ENCODE measurements at places on chromosomes 6 and 20.

GRCh38 chr6:162478192-162478671 lies 249.3 kb downstream of the PRKN start:
- no peak for DNase-seq

DNA sequence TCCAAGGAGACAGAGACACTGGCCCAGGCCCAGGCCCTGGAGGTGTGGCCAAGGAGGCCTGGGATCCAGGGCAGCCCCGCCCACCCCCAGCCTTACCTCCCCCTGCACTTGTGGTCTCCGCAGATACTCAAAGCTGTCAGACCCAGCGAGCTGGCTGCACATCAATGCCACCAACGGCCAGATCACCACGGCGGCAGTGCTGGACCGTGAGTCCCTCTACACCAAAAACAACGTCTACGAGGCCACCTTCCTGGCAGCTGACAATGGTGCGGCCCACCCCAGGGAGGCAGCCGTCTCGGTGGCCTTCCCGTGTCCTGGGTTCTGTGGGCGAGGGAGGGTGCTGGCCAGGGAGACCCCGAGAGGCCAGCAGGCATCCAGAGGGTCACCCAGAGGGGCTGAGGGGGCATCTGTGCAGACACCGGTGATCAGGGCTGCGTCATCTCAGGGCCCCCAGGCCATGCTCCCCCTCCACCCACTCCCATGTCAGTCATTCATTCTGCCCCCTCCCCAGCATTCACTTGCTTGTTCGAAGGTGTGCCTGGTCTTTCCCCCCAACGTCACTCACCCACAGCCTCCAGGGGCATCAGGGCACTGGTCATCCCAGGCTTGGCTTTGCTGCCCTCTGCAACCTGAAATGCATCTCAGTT lies 141.3 kb downstream of the TAF4 start:
- DNase-seq: no peak

DNA sequence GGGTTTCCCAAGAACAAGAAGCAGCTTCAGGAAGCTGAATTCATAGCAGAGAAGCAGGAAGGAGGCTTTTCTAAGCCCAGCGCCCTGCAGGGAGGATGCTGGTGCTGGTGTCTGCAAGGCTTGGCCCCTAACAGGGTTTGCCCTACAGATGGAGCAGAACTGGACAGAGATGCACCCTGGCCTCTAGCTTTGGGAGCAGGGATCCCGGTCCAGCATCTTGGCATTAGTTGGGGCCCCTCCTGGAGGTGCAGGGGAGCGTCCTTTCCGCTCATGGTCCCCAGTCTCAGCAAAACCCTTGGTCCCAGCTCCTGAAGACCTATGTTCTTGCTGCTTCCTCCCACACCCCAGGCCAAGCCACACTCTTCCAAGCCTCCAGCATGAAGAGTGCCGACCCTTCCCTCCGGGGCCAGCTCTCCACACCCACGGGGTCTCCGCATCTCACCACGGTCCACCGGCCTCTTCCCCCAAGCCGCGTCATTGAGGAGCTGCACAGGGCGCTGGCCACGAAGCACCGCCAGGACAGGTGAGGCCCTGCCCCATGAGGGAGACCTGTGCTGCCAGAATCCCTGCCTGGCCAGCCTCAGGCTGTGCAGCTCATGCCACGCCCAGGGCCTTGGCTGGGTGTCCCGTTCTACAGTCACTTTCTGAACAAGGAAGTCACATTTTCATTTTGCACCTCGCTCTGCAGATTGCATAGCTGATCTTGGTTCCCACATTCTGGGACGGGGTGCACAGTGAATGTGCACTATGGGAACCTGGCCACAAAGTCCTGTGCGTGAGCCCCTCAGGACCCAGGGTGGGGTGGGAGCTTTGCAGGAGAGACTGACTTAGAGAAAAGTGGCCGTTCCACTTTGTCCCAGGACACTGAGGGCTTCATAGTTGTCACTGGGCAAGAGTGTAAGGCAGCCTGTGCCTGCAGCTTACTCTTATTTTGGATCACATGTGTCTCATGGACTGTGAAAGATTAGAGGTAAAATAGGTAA lies 160.2 kb downstream of the SYCP2 start:
- no peak for DNase-seq

DNA sequence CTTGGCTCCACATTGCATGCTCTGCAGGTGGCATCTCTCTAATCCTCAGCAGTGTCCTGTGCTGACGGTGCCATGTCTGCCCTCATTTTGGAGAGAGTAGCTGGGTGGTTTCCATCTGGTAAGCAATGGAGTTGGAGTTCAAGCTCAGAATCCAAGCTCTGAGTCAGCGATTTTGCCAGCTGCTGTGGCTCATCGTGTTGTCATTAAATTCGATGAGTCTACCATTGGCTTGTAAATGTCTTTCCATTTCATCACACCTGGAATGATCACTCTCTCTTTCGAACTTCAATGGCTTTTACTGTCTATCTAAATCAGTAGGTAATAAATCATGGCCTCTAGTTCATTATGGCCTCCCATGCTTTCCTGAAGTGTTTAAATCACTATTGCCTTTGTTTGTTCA lies 378.5 kb upstream of the TSHZ2 start:
- no peak for DNase-seq

DNA sequence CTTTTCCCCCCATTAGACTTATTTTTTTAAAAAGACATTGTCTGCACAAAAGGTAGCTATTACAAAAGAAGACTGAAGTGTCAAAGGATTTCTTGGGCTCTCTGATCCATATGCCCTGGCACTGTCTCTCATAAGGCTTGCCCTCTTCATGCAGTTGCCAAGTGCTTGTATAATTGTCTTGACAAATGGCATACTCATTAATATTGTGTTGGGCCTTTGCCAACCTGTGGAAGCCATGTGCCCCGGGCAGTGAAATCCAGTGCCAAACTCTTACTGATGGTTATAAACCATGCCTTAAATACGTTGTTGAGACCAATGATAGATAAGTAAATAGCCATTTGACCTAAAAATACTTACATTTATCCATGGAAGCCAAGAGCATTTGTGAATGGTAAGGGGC lies 98.1 kb downstream of the FARS2 start:
- DNase-seq: no peak

DNA sequence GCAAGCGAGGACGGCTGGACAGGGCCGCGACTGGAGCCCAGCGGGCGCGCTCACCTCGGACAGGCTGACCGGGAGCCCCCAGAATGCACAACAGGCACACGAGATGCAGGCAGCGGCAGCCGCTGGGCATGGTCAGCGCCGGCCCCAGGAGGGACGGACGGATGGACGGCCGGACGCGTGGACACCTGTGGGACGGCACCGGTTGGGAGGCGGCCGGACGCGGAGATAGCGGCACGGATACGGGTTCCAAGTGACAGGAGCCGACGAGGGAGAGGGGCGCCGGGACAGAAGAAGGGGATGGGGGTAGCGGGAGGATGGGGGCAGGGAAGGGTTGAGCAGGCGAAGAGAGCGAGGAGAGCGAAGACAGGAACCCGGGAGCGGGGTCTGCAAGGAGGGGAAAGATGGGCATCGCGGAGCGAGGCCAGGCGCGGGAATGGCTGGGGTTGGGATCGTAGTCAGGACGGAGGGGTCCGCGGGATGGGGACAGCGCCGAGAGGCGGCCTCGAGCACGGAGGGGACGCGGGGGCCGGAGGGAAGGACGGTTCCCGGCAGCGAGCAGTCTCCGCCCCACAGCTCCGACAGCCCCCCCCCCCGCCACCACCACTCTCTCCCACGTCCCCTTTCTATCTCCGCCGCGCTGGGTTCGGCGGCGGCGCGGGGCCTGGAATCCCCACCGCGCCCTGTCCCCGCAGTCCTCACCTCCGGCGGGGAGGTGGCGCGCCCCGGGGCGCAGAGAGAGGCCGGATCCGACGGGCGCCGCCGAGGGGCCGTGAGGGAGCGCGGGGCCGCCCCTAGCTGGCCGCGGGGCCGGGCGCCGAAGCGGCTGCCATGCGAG lies 435 bp downstream of the DLK2 start:
- DNase-seq: peak; percentile 34

DNA sequence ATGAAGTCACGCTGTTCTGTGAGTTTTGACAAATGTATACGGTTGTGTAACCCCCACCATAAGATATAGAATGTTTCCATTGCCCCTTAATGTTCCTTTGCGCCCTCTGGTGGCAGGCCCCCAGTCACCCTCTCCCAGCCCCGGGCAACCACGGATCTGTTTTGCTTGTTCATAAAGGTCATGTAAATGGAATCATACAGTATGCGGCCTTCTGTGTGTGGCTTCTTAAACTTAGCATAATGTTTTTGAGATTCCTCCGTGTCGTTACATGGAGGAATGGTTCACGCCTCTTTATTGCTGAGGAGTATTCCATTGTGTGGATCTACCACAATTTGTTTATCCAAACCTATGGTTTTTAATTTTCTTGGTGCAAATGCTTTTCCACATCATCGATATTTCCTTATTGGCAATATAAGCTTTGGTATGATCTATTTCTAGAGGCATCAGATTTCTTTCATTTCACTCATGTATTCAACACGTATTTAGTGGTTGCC lies 28.4 kb downstream of the LYRM2 start:
- no peak for DNase-seq

GRCh38 chr6:108557494-108558371 lies 3.0 kb upstream of the FOXO3 start:
- DNase-seq: no peak

DNA sequence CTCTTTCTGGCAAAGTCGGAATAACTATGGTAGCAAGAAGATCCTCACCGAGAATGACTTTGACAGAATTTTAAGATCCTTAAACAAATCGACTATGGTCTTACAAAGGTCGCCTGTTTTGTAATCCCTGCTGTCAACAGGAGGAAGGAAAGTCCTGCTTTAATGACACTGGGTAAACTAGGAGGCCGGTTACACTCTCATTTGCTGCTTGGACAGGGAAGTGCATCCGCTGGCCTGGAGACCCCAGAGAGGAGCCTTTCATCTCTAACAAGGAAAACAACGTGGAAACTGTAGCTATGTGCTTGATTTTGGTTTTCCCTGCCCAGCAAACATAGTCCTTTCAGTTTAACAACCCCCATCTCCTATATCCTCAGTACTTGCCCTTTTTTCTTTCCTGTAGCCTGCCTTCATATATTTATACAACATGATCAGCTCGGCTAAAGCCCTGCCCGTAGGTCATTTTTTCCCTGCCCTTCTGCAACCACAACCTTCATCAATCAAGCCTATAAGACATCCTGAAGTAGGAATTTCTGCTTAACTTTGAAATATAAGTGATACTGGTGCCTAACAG lies 97.2 kb upstream of the RIN2 start:
- no peak for DNase-seq

- DNase-seq: no peak
Measured at GRCh38 chr6:125544819-125545218, 204.6 kb upstream of the HEY2 start.

DNA sequence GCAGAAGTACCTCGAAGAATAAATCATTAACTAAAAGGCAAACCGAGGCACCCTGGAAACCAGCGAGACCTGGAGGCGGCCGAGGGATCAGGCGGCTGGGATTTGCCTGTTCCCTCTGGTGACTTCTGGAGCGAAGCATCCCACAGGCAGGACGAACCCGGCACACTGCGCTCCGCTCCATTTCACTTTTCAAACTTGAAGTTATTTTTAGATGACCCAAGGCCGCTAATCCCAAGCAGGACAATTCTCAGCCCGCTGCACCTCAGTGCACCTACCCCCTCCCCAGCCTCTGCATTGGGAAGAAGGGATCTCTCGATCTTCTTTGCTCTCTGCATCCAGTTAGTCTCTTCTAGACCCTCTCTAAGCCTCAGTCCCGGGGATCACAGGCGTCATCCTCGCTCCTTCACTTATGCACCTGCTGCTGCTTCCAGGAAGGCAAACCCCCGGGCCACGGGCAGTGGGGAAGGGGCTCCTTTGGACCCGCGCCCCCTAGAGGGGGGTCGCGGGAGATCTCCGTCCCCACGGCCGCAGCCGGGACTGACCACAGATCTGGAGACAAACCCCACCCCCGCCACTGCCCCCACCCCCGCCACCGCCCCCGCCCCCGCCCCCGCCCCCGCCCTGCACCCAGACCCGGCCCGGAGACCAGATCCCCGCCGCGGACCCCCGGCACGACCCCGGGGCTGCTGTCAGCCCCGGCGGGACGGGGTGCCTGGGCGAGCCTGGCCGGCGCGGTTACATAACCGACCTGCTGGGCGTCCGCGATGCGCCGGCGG lies 636 bp downstream of the RCAN2 start:
- no peak for DNase-seq

- DNase-seq: no peak
Measured at GRCh38 chr20:8808202-8808535, 260.7 kb upstream of the PLCB4 start.

DNA sequence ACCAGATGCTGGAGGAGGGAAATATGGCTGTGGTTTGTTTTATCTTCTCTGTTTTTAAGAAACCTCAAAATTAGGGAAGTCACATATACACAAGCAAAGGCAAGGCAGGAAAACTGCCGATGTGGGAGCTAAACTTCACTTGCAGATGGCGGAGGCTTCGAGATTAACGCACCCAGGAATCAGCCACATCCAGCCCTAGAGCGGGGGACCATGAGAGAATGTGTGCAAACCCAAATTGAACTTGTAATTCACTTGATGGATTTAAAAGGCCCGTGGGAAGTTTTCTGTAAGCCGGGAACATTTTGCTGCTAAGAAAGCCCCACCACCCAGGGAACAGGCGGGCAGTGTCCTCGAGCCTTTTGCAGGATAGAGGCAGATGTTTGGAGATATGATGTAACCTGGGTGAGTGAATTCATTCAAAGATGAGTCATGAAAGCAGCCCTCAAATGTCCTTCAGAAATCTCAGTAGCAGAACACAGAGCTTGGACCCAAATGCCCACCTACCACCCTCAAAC lies 39.9 kb downstream of the PREX1 start:
- peak; percentile 27 for DNase-seq

DNA sequence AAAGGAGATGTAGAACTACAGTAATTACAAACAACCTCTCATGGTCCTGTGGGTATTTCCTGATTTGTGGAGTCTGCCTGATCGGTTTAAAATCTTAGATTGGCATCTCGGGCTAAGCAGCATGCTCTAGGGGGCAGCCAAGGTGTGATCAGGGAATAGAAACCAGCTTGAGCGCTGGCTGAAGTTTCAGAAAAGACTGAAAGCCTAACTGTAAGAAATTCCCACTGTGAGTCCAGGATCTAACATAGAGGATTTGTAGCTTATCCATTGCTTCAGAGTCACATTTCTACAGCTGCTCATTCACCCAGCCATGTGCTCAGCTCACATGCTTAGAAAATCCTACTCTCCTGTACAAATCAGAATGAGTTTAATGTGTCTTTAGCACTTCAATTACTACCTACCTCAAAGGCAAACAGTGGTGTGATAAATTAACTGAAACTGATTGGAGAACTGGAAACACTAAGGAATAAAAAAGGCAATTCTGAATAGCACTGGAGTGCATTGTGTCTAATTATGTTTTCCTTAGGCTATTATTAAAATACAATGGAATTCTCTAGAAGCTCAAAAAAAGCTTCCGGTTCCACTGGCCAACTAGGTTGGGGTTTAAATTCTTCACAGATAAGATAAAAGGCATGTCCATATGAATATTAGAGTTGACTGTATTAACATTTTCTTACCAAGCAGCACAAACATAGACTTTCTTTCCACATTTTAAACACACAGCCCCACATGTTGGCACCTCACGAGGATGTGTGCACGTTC lies 73.8 kb upstream of the MPC1 start:
- DNase-seq: no peak

DNA sequence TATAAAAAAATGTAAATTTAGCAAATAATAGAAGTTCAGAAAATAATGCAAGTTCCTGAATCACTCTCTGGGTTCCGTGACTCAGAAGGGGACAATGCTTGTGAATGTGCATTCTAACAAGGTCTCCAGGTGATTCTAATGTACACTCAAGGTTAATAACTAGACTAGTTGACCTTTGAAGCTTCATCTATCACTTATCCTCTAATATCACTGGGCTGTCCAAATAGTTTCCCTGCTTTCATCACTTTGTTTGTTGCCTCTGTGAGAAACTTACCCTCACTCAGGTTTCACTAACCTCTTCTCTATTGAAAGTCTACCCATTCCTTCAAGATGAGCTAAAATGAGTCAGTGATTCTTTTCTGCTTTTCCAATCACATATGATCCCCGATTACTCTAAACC lies 189.0 kb downstream of the BTBD9 start:
- DNase-seq: no peak
